NCI-H446 (cell line): ENCODE measurements at places on chromosomes 1 and 21.

DNA sequence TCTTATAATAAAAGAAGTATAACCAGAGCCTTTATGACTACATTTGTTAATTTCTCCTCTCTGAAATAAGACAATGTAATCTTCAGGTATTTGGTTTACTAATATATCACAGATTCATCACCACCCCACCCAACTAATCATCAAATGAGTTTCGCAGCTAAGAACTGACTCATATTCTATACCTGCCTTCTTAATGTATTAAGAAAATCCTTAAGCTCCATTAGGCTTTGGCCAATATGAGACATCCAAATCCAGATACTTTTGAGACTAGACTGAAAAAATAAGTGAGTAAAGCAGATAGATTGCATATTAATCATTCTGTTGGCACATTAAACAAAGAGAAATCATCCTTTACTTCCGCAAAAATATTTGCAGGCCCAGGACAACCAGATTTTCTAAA, 18.7 kb upstream of the FMO2 start:
- no peak for DNase-seq

GRCh38 chr1:115071012-115071664, 18.2 kb downstream of the TSPAN2 start:
- no peak for DNase-seq

DNA sequence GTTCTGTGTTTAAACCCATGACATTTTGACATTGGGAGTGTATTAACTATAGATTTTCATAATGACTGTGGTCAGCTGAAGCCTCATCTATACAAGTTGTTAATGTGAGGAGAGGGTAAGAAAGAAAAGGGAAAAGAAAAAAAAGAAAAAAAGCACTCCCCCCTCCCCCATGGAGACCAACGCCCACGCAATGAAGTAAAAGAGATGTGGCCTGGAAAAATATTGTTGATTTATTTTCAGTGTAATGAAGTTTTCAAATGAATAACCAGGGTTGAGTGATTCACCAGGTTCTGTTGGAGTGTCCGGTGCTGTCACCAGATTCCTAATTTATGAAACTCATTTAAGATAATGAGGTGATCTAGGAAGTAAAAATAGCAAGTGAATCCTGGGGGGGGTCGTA, 4.7 kb downstream of the RNF220 start:
- no peak for DNase-seq

- no peak for DNase-seq
These were observed 76.4 kb downstream of the SNRPE start for GRCh38 chr1:203937678-203938330.

GRCh38 chr1:11053758-11054137, 6.1 kb downstream of the SRM start:
- no peak for DNase-seq

GRCh38 chr1:170284016-170284415, 138.3 kb downstream of the NTMT2 start:
- DNase-seq, result no peak

DNA sequence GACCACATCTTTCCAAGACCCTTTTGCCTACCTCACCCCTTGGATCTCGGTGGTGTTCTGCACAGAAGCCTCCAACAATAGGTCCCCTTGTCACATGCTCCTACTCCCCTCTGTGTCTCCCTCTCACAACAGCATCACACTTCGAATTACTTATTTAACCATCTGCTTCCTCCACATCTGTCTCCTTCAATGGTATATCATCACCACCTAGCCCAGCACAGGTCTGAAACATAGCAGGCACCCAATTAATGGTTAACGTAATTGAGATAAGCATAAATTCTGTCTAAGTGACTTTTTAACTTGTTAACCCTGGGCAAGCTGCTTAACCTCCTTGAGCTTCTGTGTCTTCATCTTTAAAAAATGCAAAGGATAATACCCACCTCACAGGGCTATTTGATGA, 100.3 kb upstream of the BARHL2 start:
- DNase-seq, result no peak

DNA sequence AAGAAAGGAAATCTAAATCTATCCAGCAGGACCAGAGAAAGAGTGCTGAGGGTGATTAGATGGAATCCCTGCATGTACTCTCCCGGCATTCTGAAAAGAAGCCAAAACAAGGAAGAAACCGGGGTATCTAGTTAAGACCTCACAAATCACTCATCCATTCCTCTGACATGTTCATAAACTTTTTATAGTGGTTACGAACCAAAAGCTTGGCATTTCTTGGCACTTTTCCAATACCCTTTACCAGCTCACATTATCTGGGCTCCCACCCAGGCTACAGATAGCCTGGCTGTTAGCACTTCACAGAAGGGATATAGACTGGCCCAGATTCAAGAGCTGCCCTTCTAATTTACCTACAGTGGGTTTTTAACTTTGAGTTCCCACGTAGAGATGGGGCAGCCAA, 1.8 kb upstream of the C1orf74 start:
- DNase-seq, result peak; percentile 24

DNA sequence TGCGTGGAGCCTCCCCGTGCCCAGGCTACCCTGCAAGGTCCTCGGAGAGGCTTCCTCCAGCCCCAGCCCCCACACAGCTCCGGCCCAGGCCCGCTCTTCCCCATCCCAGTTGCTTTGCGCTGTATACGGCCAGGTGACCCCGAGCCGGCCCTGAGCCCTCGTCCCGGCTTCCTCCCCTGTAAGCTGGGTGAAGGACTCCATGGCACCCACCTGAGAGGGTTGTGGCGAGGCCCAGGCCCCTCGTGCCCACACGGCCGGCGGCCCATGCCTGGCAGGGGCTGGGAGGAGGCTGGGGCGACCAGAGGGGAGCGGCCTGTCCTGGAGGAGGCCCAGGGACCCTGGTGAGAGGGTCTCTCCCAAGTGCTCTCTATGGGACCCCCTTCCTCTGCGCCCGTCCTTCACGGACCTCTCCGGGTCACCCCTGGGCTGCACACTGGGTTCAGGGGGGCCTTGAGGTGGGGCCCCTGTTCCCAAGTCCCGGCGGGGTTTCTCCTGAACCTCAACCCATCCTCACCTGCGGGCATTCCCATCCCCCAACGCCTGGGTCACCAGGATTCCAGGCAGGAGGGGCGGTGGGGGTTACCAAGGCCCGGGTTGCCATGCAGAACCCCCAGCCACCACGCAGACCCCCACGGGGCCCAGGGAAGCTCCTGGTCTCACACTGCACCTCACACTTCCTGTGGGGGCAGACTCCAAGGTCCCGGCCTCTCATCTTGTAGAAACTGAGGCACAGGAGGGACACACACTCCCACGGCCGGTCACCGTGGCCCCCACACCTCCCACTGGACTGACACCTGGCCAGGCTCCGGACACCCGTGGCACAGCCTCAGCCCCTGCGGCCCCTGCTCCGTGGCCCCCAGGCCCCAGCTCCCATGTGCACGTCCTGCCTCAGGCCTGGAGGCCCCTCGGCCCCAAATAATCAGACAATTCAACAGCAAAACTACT, 25.2 kb downstream of the COL6A1 start:
- no peak for DNase-seq

- no peak for DNase-seq
These were observed 8.8 kb downstream of the ZNF683 start for GRCh38 chr1:26363549-26364448.

DNA sequence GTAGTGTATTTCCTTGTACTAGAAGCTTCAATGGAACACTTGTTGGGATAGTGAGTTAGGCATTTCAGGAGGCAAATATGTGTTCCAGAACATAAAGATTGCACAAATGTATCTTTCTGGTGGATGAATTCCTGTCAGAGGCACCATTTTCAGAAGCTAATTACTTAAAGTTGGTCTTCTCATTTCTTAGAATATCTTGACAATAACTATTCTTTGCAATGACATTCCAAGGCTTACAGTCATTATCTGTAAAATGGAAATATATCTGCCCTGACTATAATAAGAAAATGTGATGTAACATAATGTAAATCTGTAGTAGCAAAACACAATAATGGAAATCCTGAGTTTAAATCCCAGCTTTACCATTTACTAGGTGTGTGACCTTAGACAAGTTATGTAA, 2.7 kb downstream of the VCAM1 start:
- DNase-seq, result no peak

DNA sequence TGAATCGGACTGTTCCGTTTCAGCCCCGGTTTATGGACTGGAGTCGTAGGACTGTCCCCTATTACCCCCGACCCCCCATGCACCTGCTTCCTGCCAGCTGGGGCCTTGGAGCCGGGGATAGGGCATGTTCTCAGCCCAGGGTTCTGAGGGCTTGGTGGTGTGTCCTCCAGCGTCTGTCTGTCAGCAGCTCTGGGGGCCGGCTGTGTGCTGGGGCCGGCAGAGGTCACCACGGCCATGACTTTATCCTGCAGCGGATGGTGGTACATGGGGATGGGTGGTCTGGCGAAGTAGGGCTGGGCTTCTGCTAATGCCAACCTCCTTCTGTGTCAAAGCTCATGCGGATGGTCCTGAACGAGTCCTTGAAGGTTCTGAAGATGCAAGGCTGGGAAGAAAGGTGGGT, 5.5 kb downstream of the RRP1 start:
- no peak for DNase-seq

- DNase-seq, result no peak
These were observed 99.8 kb downstream of the PTPN14 start for GRCh38 chr1:214451596-214451995.

- no peak for DNase-seq
These were observed 40.1 kb downstream of the PIK3C2B start for GRCh38 chr1:204454476-204454875.

- DNase-seq, result no peak
These were observed 9.1 kb upstream of the KYAT3 start for GRCh38 chr1:89001510-89001909.

- DNase-seq, result no peak
These were observed 128.4 kb downstream of the CLIC6 start for GRCh38 chr21:34797201-34797525.

- no peak for DNase-seq
These were observed 89.7 kb downstream of the ADARB1 start for GRCh38 chr21:45164124-45164511.

DNA sequence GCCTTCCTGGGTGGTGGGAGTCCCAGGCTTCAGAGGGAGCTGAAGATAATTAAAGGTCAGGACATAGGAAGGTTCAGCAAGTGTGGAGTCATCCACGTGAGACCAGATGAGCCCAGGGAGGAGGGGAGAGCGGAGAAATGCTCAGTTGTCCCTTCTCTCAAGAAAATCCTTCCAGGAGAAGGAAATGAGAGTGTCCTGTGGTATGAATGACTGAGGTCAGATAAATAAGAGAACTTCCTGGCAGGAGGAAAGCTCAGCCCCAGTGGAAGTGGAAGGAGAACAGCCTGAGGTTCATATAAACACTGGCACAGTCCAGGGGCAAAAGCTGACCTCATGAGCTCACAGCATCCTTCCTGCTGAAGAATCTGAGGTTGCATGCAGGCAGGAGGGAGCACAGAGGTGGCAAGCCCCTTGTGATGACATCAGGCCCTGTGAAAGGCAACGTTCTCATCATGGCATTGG, 97.6 kb downstream of the NAV1 start:
- no peak for DNase-seq

- no peak for DNase-seq
These were observed 102.4 kb upstream of the ZNF281 start for GRCh38 chr1:200512191-200512590.

- no peak for DNase-seq
These were observed 84.1 kb upstream of the NEGR1 start for GRCh38 chr1:72366466-72366865.

GRCh38 chr1:202615501-202616354, 94.5 kb downstream of the SYT2 start:
- DNase-seq, result no peak

DNA sequence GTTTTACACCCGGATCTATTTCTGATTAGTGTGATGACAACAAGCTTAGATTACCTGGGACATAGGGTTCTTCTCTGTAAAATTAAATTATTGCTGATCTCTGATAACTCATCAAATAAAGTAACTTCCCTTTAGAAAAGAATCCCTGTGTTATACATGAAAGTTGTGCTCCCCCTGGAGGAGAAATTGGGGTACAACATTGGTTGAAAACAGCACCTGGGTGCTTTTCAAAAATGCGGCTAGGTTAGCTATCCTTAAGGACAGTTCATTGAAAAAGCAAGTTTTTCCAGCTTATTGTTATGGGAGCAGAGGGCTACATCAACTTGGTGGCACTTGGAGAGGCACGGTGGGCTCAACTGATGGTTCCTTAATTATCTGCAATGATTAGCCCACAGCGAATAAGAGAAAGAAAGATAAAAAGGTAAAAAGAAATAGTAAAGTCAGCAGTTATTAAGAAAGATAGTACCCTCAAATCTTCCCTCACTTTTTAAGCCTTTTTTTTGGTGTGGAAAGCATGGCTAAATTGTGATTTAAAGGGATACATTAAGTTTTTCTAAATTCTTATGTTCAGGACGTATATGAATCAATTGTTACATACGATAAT, 97.8 kb downstream of the FMN2 start:
- DNase-seq, result no peak

DNA sequence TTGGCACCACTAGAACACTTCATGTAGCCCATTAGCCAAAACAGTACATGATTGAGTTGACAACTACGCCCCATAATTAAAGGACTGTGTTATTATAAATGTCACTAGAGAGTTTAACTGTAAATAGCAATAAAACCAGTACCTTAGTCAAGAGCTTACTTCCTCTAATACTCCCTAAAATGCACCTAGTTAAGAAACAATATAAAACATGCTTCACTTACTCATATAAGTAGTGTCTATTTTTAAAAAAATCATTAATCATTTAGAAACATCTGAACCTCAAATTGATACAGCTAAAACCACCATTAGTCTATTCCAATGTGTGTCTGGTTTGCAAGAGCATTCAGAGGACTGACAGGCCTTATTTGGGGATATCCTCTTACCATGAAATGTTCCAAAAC, 25.3 kb downstream of the PTP4A2 start:
- DNase-seq, result no peak

DNA sequence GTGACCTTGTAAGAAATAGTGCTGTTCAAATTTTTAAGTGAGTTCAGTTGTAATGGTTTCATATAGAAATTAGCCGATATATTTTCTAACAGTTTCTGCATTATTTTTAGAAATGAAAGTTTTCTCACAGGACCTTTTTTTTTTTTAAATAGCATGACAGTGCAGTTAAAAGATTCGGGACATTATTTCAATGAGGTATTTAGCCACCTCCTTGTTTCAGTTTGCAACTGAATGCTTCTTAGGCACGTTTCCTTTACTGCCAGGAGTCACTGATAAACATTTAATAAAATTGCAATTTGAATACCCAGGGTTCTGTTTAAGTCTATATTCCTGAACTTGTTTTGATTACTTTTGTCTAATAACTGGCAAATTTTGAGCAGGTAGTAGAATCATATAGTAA, 304.7 kb downstream of the TM2D1 start:
- no peak for DNase-seq

DNA sequence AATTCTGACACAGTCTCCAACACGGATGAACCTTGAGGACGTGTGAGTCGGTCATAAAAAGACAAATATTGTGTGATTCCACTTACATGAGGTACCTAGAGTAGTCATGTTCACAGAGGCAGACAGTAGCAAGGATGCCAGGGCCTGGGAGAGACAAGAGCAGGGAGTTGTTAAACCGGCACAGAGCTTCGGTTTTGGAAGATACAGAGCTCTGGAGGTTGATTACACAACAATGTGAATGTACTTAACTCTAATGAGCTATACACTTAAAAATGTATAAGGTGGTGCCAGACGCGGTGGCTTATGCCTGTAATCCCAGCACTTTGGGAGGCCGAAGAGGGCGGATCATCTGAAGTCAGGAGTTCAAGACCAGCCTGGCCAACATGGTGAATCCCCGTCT, 37.8 kb upstream of the NEK2 start:
- DNase-seq, result no peak

GRCh38 chr1:59308839-59309238, 11.9 kb downstream of the FGGY start:
- no peak for DNase-seq
